ENCODE measurements at places on chromosomes 11 and 22.
A peak's percentile ranks its signal among the peaks of the same experiment; 100 is the strongest.

GRCh38 chr11:11451501-11452005, 98.5 kb upstream of the CSNK2A3 start:
- DNase-seq: no peak

DNA sequence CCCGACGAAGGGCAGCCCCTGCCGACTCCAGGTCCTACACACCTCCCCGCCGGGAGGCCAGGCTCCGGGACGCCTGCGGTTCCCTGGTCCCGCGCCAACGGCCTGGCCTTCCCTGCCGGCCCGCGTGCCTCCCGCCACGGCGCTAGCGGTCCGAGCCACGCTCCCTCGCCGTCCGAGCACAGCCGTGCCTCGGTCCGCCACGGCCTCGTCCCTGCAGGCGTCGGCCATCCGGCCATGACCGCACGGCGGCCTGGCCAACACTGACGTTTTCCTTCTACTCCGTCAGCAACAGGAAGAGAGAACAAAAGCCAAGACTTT, 532 bp downstream of the EIF4G2 start:
- DNase-seq: peak; percentile 2

GRCh38 chr11:22512457-22512856, 113.2 kb downstream of the FANCF start:
- DNase-seq: no peak

DNA sequence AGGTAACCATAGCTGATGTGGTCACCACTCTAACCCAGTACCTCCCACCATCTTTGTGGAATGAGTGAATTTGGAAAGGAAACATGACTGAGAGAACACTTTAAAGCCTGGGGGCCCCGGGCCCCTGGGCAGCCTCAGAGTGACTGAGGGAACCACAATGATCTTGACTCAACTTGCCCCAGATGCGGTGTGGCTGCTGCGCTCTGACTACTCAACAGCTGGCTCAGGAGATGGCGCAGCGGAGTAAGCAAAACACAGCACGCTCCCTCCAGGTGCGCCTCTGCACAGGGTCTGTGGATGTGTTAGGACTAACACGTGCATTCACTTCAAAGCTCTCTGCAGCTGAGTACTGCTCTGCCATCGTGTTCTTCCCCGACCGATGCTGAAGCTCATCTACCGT, 5.9 kb downstream of the RNF215 start:
- DNase-seq: no peak

- DNase-seq: no peak
Measured at GRCh38 chr11:10683429-10683828, 10.1 kb downstream of the IRAG1 start.

GRCh38 chr11:75981546-75981945, 166.5 kb downstream of the UVRAG start:
- no peak for DNase-seq

- DNase-seq: no peak
Measured at GRCh38 chr22:26276529-26277160, 107.4 kb downstream of the SEZ6L start.

- DNase-seq: no peak
Measured at GRCh38 chr11:2450321-2451041, 5.7 kb downstream of the KCNQ1 start.

DNA sequence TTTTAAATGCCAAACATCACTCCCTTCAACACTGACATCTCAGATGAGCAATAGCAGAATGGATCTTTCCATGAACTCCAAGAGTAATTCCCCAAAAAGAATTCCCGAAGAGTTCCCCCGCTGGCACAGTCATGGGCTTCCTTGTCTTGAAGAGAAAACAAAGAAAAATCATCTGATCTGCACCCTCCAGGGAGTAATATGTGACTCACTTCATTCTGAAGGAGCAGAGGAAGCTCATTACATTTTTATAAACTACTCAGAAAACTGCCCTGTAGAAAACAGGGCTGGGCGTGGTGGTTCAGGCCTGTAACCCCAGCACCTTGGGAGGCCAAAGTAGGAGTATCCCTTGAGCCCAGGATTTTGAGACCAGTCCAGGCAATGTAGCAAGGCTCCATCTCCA, 35.7 kb downstream of the CELSR1 start:
- no peak for DNase-seq

GRCh38 chr11:123839131-123839530, 33.0 kb upstream of the OR6M1 start:
- DNase-seq: no peak

- DNase-seq: no peak
Measured at GRCh38 chr11:71156301-71156700, 96.1 kb downstream of the SHANK2 start.

- DNase-seq: peak; percentile 32
Measured at GRCh38 chr11:18471995-18472394, 16.3 kb downstream of the LDHAL6A start.
